Caki2 (cell line): ENCODE measurements at places on chromosomes 5 and 9. TPM values are rescaled to one million over a fixed set of nuclear protein-coding genes. Genes with fewer than 3 reads are reported as not detected.

- DNase-seq, result no peak
Observed at GRCh38 chr5:157415838-157416237, 44.2 kb upstream of the NIPAL4 start.

DNA sequence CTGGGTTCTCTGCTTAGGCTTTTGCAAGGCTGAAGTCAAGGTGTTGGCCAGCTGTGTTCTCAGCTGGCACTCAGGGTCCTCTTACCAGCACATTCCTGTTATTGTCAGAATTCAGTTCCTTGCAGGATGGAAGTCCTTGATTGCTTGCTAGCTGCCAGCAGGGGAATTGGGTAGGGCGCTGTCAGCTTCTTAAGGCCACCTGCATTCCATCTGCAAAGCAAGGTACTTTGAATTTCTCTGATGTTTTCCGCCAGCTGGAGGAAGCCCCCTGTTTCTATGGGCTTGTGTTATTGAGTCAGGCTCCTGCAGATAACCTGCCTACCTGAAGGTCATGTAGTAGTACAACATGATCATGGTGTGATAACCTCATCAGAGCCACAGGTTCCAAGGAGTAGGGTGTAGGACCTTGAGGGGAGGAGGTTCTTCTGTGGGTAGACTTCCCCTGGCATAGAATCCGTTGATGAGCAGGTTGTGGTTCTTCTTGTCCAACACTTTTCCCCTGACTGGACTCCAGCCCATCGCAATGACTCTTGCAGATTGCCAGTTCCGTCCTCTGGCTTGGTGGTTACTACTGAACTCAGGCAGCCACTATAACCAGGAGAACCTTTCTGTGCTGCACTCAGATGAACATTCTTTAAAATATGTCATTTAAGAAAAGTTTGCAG lies 6.8 kb downstream of the TENT4A start:
- no peak for DNase-seq

Gene SLC27A4
- total RNA-seq, result 18.8 and 22.0 TPM in 2 replicates

- no peak for DNase-seq
Observed at GRCh38 chr9:5278486-5278885, 26.0 kb downstream of the RLN2 start.

Gene PCDH12
- total RNA-seq, result not detected in 2 replicates

Gene ACSL6
- not detected in 2 replicates for total RNA-seq

GRCh38 chr5:151262532-151262931 lies 9.5 kb downstream of the GM2A start:
- no peak for DNase-seq

GRCh38 chr9:4879115-4879558 lies 86.4 kb downstream of the RCL1 start:
- DNase-seq, result no peak
